ENCODE measurements at places on chromosomes 5 and 9.

- no peak for DNase-seq
Measured at GRCh38 chr5:87048156-87048555, 219.5 kb upstream of the RASA1 start.

DNA sequence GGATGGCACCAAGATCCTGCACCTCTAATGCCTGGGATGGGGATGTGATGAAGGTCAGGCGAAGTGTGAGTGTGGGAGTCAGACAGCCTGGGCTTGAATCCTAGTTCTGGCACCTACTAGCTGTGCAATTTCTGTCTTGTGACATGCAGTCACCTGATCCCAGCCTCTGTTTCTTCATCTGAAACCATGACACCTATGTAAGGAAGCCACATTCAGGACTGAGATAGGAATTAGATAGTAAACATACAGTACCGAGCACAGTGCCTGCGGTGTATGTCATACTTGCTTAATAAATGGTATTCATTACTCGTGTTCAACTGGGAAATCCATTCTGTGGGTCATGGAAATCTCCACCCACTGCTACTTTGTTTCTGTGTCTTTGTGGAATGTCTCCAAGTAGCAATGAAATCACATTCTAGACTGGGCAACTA lies 140.6 kb upstream of the STC2 start:
- DNase-seq: no peak

DNA sequence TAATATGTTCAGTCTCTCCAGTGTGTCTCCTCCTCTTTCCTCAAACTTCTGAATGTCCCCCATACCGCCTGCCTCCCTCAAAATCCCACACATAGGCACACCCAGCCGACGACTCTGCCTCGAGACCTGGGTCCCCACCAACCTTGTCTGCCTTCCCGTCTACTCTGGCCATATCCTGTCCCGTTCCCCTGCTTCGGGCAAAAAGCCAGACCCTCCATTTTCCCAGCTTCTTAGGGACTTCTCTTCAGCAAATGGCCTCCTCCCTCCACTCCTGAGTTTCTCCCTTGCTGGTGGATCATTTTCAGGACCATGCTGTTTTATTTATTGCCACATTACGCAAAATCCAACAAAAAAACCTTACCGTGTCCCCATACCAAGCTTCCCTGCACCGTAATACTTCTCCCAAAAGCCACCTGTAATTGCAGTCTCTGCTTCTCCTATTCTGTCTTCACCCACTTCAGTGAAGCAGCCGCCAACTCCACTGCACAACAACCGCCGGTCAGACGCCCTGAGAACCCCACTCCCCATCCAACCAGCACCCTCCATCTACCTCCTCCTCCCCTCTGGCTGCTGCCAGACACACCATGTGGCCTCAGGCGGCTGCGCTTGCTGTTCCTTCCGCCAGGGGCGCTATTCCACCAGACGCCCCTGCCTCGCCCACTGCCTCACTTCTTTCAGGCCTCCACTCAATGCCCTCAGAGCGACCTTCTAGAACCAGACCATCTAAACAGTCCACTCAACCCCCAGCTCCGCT lies 117.0 kb downstream of the TRPM6 start:
- peak; percentile 48 for DNase-seq

GRCh38 chr5:52685566-52685965 lies 102.2 kb upstream of the ITGA1 start:
- no peak for DNase-seq

GRCh38 chr5:58431832-58432231 lies 28.1 kb downstream of the PLK2 start:
- no peak for DNase-seq

DNA sequence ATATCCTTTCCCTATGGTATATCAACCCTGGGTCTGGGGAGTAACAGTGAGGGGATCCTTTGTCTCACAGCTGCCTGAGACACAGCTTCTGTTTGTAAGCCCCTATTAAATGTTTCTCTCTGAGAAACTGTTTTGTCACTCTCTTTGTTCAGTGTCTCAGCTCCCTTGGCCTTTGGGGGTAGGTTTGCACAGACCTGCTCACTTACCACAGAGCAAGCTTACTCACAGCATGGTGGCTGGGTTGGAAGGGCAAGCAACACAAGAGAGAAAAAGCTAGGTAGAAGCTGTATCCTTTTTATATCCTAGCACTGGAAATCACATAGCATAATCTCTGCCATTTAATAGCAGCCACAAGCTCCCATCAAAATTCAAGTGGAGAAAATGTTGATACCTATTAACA lies 4.5 kb downstream of the BAAT start:
- DNase-seq: no peak

GRCh38 chr9:89687188-89687587 lies 82.4 kb downstream of the GADD45G start:
- DNase-seq: no peak

DNA sequence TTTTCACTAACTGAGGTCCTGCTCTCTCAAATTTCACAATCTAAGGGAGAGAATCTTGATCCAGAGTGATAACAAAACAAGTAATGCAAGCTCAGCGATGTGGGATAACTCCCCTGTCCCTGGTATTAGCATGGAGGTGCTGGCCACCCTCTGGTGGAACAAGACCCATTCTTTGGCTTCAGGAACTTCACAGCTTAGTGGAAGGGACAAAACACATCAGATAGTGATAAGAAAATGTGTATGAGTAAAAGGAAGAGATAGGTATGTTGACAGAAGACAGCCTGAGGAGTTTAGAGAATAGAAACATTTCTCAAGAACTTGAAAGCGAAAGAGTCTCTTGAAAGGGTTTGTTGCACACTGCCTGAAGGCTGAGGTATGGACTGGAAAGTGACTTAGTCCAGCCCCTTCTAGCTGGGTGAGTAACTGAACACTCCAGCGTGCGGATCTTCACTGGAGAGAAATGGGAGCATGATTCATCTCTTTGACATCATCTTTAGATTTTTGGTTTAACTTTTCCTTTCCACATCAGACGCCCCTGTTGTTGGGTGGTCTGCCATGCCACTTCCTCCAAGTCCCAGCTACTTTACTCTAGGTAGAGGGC lies 25.4 kb upstream of the ZSWIM6 start:
- no peak for DNase-seq

- DNase-seq: no peak
Measured at GRCh38 chr9:8867148-8867547, 1067.6 kb upstream of the DMAC1 start.

DNA sequence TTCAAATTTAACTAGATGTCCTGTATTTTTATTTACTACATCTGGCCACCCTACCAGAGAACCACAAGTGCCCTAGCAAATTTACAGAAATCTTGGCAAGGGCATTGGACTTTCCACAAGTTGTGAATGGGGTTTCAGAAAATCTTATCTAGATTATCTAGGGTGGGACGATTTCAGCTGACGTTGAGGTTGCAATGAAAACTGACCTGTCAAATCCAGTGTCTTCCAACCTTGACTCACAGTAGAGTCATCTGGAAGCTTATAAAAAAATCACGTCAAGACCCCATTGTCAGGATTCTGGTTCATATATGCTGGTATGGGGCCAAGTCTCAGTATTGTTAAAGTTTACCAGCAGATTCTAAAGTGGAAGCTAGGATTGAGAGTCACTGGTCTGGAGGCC lies 109.6 kb upstream of the ACTBL2 start:
- DNase-seq: no peak

- no peak for DNase-seq
Measured at GRCh38 chr5:181138258-181138657, 7.3 kb upstream of the OR2V1 start.

DNA sequence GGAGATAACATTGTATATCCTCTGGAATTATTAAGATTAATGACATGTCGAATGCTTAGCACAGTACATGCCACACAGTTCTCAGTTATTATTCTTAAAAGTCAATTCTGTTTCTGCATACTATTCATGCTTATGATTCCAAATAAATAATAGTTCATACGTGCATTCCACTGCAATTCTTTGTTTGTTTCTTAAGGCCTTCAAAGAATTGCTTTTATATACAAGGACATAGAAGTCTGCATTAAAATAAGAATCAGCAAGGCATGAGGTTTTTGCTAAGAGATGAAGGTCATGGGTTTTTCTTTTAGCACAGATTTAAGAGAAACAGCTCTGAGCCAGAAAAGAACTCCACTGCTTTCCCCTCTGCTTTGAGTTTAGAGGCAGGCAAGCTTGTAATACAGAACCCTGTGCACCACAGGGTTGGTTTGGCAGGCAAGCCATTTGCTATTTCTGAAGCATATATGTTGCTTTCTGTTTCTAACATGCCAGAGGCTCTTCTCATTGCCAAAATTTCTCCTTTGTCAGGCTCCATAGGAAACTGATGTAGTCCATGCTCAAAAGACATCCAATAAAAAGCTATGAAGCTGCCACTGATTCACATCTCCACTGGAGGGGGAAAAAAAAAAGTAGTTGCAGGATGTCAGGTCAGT lies 420.6 kb upstream of the TYRP1 start:
- no peak for DNase-seq

DNA sequence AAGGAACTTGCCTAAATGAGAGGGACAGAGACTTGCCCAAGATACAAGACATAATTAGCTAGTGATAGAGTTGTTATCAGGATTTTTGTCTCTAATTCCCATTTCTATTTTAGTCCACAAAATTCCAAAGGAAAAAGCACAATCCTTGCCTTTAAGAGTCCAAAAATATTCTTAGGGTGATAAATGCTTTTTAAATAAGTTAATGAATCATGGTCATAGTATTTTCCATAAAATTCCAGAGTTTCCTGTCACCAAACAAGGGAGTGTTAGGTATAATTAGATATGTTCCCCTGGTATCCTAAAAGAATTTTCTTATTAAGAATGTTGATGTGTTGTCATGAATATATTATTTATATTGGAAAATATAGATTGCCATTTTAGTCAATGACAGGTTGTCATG lies 21.8 kb upstream of the CEP72 start:
- DNase-seq: no peak

- no peak for DNase-seq
Measured at GRCh38 chr5:12614608-12615007, 710.4 kb upstream of the CTNND2 start.

All from iPS DF 19.7 (cell line).